A172 (cell line): ENCODE measurements at places on chromosomes 11 and 22. TPM values are rescaled to one million over a fixed set of nuclear protein-coding genes. Genes with fewer than 3 reads are reported as not detected.

The PHF21B gene
- total RNA-seq = not detected in 2 replicates

The FGF19 gene
- not detected in 2 replicates for total RNA-seq

The OR5B21 gene
- total RNA-seq = not detected in 2 replicates

The TREH gene
- 0.05 TPM in 1 of 2 replicates, not detected in the other for total RNA-seq

The PIK3IP1 gene
- total RNA-seq = 2.7 and 6.8 TPM in 2 replicates

The OR52H1 gene
- total RNA-seq = not detected in 2 replicates

The PIK3C2A gene
- 59.7 and 77.8 TPM in 2 replicates for total RNA-seq

The C11orf65 gene
- total RNA-seq = 0.28 and 0.53 TPM in 2 replicates

The SMIM35 gene
- not detected in 2 replicates for total RNA-seq

- DNase-seq = no peak
Measured at GRCh38 chr22:41140365-41140957, 48.1 kb downstream of the EP300 start.

- DNase-seq = no peak
Measured at GRCh38 chr11:78532991-78533390, 41.7 kb downstream of the NARS2 start.

GRCh38 chr11:117735350-117735977 is 61.6 kb downstream of the DSCAML1 start:
- DNase-seq = no peak

- no peak for DNase-seq
Measured at GRCh38 chr22:20905415-20906386, 11.5 kb upstream of the CRKL start.

GRCh38 chr11:116930177-116930576 is 92.8 kb upstream of the APOA1 start:
- no peak for DNase-seq

- DNase-seq = no peak
Measured at GRCh38 chr11:20056950-20057943, 103.0 kb downstream of the DBX1 start.

- no peak for DNase-seq
Measured at GRCh38 chr11:113159988-113160807, 154.2 kb upstream of the TTC12 start.

DNA sequence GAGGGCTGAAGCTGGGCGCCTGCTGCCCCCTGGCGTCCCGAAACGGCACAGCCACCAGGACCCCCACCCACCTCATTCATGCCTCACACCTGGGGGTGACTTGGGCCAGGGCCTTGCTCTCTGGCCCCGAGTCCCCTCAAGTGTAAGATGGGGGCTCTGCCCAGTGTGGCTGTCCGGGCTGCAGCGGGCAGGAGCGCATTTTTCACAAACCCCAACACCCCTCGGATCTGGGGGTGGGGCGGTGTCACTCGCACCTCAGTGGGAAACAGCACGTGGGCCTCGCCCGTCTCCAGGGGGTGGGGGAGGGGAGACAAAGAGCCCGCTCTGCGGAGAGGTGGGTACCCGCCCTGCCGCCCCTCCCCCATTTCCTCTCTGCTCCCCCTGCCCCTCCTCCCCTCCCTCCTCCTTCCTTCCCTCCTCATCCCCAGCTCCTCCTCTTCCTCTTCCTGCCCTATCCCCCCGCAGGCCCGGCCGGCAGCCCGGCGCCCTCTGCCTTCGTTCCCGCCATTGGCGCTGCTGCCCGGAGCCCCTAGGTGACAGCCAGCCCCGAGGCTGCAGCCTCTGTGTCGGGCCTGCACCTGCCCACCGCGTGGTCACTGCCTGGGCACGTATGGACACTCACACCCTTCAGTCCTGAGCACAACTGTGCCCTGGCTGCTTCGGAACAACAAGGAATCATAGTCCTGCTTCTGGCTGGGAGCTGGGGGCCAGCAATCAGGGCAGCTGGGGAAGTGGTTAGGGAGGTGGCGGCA is 6.8 kb upstream of the CDKN1C start:
- DNase-seq = peak; percentile 73

- DNase-seq = no peak
Measured at GRCh38 chr22:27554106-27554811, 247.3 kb downstream of the MN1 start.

DNA sequence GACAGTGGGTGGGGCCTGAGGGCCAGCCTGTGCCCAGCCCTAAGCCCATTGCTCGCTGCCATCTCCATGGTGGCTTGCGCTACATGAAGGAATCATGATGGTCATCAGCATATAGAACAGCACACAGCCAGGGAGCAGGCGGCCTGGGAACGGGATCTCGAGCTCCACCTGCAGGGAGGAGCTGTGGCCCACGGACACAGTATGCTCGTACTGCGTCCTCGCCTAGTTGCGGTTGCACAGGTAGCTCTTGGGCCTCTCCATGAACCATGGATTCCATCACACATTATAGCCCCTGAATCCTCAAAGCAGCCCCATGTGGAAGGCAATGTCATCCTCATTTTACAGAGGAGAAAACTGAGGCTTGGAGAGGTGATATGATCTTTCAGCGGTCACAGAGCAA is 15.1 kb downstream of the SEC14L4 start:
- no peak for DNase-seq

GRCh38 chr11:1581976-1582375 is 3.1 kb downstream of the KRTAP5-1 start:
- DNase-seq = no peak

DNA sequence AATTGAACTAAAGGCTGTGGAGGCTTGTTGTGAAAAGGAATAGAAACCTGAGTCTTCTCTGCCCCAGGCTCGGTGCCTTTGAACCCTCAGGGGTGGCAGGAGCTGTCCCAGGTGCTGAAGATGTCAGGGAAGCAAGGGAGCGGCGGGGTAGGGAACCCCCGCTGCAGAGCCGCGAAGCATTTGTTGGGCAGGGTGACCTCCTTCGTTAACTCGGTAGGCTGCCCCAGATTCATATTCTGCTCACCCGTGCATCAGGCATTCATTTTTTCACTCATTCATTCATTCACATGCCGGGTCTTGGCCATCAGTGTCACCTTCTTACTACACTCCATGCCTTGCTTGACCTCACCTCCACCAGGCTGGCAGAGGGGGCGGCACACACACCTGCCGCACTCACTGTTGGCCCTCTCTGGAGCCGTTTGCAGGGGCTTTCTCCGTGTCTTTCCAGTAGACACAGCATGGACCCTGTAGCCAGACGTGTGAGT is 618.9 kb downstream of the BRD1 start:
- DNase-seq = no peak
